Activated CD4-positive, alpha-beta T cell treated with anti-CD3 and anti-CD28 coated beads, Interleukin-2, amount 10 ng/mL, durations not matched to agents 7 days and 5 days (primary cell): ENCODE measurements at places on chromosomes 6 and 20. TPM values are rescaled to one million over a fixed set of nuclear protein-coding genes. Genes with fewer than 3 reads are reported as not detected.

GRCh38 chr6:41642960-41643898 is 5.0 kb downstream of the MDFI start:
- no peak overlapping the region for H3K27ac ChIP-seq
- H3K36me3 ChIP-seq: no peaks in the 10 kb centered on the region
- no peak for DNase-seq
- H3K27me3 ChIP-seq: peaks cover 40% of the 10 kb centered on the region
- H3K4me1 ChIP-seq: peaks cover 2% of the 10 kb centered on the region
- H3K4me3 ChIP-seq: no peak overlapping the region

GRCh38 chr20:2183381-2183780 is 81.8 kb downstream of the STK35 start:
- peaks cover 10% of the 10 kb centered on the region for H3K27me3 ChIP-seq
- no peak overlapping the region for H3K27ac ChIP-seq
- no peaks in the 10 kb centered on the region for H3K36me3 ChIP-seq
- no peaks in the 10 kb centered on the region for H3K4me1 ChIP-seq

DNA sequence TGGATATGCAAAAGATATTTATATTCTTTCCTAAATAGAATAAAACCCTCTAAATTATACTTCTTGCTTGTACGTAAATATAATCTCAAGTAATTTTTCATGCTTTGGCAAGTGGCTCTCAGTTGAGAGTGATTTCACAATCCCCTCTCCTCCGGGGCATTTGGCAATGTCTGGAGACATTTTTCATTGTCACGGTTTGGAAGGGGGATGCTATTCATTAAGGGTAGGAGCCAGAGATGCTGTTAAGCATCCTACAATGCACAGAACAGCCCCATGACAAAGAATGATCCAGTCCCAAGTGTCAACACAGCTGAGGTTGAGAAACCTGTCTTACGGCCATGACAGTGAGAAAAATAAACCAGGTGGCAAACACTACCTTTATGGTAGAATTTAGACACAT is 75.7 kb downstream of the AGPAT4 start:
- H3K27ac ChIP-seq: no peak overlapping the region
- no peaks in the 10 kb centered on the region for H3K27me3 ChIP-seq
- peaks cover 3% of the 10 kb centered on the region for H3K36me3 ChIP-seq
- no peak for DNase-seq

GRCh38 chr6:30614044-30614842 is 2.8 kb downstream of the PPP1R10 start:
- H3K4me1 ChIP-seq: peaks cover 62% of the 10 kb centered on the region
- H3K4me3 ChIP-seq: peak overlapping the region; percentile 98
- H3K27ac ChIP-seq: peak overlapping the region; percentile 100

DNA sequence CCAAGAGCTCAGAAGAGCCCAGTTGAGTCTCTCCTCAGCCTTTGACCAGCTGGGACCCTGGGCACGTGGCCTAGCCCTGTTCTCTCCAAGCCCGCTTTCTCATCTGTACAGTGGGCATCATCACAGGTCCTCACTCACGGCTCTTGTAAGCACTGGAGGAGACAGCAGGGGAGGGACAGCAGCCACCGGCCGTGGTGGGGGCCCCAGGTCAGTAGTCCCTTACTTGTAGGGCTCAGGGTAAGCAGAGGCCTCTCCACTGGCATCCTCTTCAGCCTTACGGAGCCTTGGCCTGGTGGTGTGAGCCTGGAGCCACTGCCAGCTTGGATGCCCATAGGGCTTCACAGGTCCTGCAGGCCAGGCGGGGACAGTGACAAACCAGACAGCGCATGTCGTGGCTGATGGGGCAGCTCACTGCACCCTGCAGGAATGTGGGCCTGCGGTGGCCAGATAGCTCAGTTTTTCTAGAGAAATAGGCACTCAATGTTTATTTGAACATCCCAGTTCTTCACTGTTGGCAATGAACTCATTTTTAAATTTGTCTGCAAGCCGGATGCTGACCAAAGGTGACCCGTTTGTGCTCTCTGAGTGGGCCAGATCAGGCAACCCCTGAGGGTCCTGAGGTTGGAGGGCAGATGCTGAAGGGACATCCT is 65.1 kb downstream of the ADNP start:
- no peak overlapping the region for H3K4me3 ChIP-seq
- H3K4me1 ChIP-seq: no peaks in the 10 kb centered on the region
- no peaks in the 10 kb centered on the region for H3K27me3 ChIP-seq
- no peak for DNase-seq
- H3K36me3 ChIP-seq: no peaks in the 10 kb centered on the region

GRCh38 chr6:90110971-90111370 is 185.7 kb downstream of the BACH2 start:
- peak overlapping the region; percentile 81 for H3K27ac ChIP-seq
- DNase-seq: peak; percentile 88
- H3K27me3 ChIP-seq: no peaks in the 10 kb centered on the region
- peak overlapping the region; percentile 11 for H3K4me3 ChIP-seq

GRCh38 chr6:27178407-27178730 is 69.1 kb upstream of the PRSS16 start:
- H3K36me3 ChIP-seq: peaks cover 2% of the 10 kb centered on the region
- peaks cover 17% of the 10 kb centered on the region for H3K4me1 ChIP-seq
- H3K27ac ChIP-seq: peak overlapping the region; percentile 93
- H3K4me3 ChIP-seq: peak overlapping the region; percentile 96
- peaks cover 43% of the 10 kb centered on the region for H3K27me3 ChIP-seq

GRCh38 chr6:144776031-144776819 is 491.1 kb downstream of the UTRN start:
- no peak overlapping the region for H3K4me3 ChIP-seq
- no peaks in the 10 kb centered on the region for H3K27me3 ChIP-seq
- H3K4me1 ChIP-seq: no peaks in the 10 kb centered on the region
- no peak for DNase-seq

DNA sequence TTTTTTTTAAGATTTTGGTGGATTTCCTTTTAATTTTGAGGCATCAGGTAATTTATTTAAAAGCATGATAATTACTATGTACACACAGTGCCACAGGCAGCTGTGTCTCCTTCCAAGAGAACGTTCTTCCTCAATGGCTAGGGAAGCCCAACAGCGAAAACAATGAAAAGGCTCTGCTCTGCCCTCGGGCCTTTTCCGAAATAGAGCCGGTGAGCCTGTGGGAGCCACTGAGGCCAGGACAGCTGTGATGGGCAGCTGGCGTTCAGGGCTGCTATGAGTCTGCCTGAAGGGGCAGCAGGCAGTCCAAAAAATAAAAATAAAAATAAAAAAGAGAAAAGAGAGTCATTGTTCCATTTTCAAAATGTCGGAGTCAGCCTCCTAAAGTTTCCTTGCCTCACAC is 443.8 kb downstream of the KIF16B start:
- DNase-seq: no peak
- no peak overlapping the region for H3K27ac ChIP-seq
- H3K36me3 ChIP-seq: no peaks in the 10 kb centered on the region
- H3K27me3 ChIP-seq: no peaks in the 10 kb centered on the region

DNA sequence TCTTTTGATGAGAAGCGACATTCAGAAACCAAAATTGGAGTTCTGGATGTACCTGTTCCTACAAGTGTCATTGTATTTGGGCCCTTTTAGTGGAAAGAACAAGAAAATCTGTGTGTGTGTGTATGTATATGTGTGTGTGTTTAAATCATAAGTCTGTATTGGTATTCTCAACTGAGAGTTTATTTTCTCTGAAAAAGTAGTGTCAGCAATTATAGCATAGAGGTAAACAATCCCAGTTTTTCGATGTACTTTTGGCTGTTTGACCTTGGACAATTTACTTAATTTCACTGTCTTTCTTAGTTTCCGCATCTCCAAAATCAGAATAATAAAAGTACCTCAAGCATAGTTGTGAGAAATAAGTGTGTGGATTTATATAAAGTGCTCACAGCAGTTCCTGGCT is 57.2 kb downstream of the EYA4 start:
- H3K27ac ChIP-seq: no peak overlapping the region
- no peak overlapping the region for H3K4me3 ChIP-seq
- no peaks in the 10 kb centered on the region for H3K4me1 ChIP-seq
- no peaks in the 10 kb centered on the region for H3K27me3 ChIP-seq
- no peak for DNase-seq
- no peaks in the 10 kb centered on the region for H3K36me3 ChIP-seq

GRCh38 chr6:144559865-144560593 is 274.9 kb downstream of the UTRN start:
- H3K36me3 ChIP-seq: peaks cover 47% of the 10 kb centered on the region
- H3K27ac ChIP-seq: peak overlapping the region; percentile 94
- DNase-seq: peak; percentile 64
- peaks cover 31% of the 10 kb centered on the region for H3K4me1 ChIP-seq
- H3K27me3 ChIP-seq: no peaks in the 10 kb centered on the region

DNA sequence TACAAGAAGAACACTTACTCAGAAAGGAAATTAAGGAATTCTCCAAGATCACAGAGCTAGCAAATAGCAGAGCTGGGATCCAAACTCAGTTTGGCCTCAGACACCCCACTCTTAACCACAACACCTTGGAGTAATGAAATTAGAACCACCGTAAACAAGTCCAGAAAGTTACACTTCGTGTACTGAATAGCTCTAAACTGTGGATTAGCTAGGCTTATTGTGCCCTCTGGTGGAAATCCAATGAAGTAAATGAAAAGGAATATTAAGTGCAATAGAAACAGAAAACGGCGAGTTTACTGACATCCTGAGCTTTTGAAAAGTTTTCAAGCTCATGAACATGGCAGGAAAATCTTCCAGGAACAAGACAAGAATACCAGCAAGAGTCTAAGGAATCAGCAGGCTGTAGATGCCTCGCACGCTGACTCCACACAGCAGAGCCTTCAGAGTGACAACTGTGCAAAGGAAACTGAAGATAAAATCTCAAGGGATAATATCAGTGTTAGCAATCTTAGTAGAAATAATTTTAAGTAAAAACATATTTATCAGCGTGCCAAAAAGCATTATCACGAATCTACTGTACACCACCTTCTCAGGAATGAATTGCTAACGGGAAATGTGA is 34.6 kb downstream of the FBXO5 start:
- H3K36me3 ChIP-seq: no peaks in the 10 kb centered on the region
- H3K27me3 ChIP-seq: peaks cover 20% of the 10 kb centered on the region

DNA sequence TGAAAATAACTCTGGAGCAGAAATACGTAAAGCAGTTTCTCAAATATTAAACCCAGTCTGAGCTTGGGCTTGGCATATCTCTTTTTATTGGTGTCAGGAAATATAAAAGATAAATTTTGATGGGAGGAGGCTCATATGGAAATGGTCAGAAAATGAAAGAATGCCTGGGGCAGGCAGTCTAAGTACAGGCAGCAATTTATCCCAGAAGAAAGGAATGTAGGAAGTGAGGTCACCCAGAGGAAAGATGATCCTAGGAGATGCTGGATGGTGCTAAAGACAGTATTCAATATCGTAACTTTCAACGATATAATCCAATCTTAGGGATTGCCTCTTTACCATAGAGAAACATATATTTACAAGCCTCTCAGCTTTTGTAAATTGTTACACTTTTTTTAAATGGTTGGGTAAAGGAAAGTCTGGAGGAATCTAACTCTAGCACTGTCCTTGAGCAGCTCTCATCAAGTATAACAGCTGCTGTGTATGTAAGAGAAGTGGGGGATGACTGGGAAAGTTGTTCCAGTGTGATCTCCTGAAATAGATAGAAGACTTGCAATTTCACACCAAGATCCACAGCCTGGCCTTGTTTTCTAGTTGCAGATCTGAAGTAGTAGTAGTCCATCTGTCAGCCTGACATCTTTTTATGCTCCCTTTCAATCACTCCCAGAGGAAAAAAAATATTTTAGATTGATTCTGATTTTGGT is 256.9 kb upstream of the SASH1 start:
- no peaks in the 10 kb centered on the region for H3K36me3 ChIP-seq
- no peaks in the 10 kb centered on the region for H3K4me1 ChIP-seq
- no peak for DNase-seq

DNA sequence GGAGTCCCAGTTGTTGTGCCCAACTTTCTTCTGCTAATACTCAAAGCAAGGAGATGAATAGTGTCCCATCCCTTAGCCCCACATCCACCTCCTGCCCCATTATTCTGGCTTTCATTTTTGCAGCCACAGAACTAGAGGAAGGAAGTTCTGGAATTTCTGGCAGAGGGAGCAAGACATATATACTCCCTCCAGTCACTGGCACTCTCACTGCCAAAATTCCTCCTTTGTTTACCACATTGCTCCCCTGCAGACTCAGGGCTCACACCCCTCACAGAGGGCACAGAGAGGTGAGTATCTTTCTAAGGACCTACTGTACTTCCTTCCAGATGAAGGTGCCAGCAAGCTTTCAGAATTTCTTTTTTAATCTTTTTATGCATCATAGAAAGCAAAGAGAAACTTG is 168.0 kb upstream of the ID4 start:
- no peaks in the 10 kb centered on the region for H3K36me3 ChIP-seq
- no peak overlapping the region for H3K27ac ChIP-seq
- no peak overlapping the region for H3K4me3 ChIP-seq
- H3K4me1 ChIP-seq: no peaks in the 10 kb centered on the region
- no peaks in the 10 kb centered on the region for H3K27me3 ChIP-seq

GRCh38 chr6:6455272-6455671 is 133.2 kb upstream of the LY86 start:
- H3K4me3 ChIP-seq: no peak overlapping the region
- H3K36me3 ChIP-seq: no peaks in the 10 kb centered on the region
- peaks cover 18% of the 10 kb centered on the region for H3K27me3 ChIP-seq
- DNase-seq: no peak
- H3K4me1 ChIP-seq: no peaks in the 10 kb centered on the region
- H3K27ac ChIP-seq: no peak overlapping the region

DNA sequence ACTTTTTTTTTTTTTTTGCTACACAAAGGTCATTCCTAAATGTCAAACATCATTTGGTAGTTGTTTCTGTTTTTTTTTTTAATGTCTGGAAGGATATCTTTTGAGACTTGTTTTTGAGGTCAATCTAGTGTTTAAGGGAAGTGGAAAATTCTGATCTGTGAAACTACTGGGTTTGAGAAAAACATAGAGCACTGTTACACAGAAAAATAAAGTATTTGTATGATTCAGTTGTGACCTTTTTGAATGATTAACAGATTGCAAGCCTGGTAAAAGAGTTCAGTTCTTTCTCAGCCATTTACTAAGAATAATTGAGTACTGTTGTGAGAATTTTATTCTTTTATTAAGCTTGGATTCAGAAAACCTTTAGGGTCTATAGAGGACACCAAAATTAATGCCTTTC is 276.7 kb downstream of the ADGRB3 start:
- H3K4me3 ChIP-seq: no peak overlapping the region
- no peaks in the 10 kb centered on the region for H3K27me3 ChIP-seq
- DNase-seq: no peak
- no peaks in the 10 kb centered on the region for H3K4me1 ChIP-seq
- H3K36me3 ChIP-seq: no peaks in the 10 kb centered on the region
- H3K27ac ChIP-seq: no peak overlapping the region

Gene PROCR
- 0.50 TPM for total RNA-seq

Gene SIRPG
- 82.6 TPM for total RNA-seq

Gene RAB32
- total RNA-seq: not detected

Gene MTG2
- 33.6 TPM for total RNA-seq

Gene NKX2-2
- not detected for total RNA-seq

Gene CRIP3
- total RNA-seq: not detected
